Gastroesophageal sphincter (tissue), 4 donors: ENCODE measurements at places on chromosomes 7 and 10. TPM values are rescaled to one million over a fixed set of nuclear protein-coding genes. Genes with fewer than 3 reads are reported as not detected.

GRCh38 chr7:42876182-42877068, 35.4 kb downstream of the C7orf25 start:
- ATAC-seq, result peak; percentile 62

DNA sequence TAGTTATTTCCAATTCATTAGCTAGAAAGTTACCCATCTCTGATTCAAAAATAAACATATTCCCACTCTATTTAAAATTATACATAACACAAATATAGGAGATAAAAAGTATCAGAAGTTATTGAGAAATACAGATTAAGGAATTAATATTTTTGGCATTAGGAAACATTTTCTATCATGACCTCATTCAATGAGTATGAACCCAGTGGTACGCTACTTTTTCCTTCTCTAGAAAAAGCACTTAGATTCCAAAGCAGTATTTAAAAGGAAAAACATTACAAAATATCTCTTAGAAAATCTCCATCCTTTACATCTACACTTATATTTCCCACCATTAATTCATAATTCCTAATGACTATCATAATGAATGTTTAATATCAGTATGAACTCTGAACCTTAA, 240.6 kb upstream of the GNAI1 start:
- no peak for ATAC-seq

GRCh38 chr10:120946497-120946896, 95.3 kb downstream of the WDR11 start:
- ATAC-seq, result no peak

- ATAC-seq, result no peak
These were observed 658.6 kb downstream of the CCSER2 start for GRCh38 chr10:84987039-84987438.

- no peak for ATAC-seq
These were observed 9.5 kb downstream of the SEMA3D start for GRCh38 chr7:85177316-85177715.

- no peak for ATAC-seq
These were observed 85.5 kb downstream of the ETV1 start for GRCh38 chr7:13904007-13904406.

DNA sequence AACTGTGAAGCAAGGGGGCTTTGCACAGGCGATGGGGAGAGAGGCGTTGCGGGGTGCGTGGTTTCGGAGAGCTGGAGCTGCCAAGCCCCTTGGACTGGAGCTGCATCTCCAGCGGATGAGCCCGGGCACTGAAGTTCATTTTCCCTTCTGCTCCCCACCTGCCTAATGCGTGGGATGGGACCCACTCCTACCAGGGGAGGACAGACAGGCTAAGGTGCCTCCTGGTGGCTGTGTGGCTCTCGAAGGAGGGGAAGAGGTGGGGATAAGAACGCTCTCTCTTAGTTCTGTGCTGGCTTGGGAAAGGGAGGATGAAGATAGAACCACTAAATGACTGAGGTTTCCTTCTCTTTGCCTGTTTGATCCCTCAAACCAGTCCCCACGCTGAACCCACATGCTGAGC, 177.6 kb upstream of the PITRM1 start:
- no peak for ATAC-seq

DNA sequence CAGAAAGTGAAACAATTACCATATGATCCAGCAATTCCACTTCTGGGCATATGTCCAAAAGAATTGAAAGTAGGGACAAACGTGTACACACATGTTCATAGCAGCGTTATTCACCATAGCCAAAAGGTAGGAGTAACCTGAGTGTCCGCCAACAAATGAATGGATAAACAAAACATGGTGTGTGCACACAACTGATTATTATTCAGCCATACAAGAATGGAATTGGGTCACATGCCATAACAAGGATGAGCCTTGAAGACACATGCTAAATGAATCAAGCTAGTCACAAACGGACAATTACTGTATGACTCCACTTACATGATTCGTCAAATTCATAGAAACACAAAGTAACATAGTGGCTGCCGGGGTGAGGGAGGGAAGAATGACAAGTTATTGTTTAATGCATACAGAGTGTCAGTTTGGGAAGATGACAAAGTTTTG, 4.1 kb upstream of the OIT3 start:
- no peak for ATAC-seq

DNA sequence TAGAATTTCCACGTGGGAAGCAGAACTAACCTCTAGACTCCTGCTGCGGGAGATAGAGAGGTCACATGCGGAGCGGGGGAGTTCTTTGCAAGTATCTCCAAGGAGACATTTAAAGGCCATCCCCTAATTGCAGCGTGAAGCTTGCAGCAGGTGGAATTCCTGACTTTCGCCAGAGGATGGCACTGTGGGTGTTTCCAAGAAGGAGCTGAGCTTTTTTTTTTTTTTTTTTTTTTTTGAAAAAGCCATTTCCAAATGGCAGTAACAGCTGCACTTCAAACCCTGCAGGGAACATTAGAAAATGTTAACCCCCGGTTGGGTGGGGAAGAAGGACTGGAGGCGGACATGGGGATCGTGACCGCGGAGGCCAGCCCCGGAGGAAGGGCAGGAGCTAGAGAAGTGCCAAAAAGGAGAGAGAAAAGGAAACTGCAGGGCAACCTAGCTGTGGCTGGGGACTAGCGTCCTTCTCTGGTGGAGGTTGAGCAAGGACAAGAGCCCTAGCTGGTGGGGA, 487.7 kb downstream of the TYW1 start:
- ATAC-seq, result peak; percentile 50

- no peak for ATAC-seq
These were observed 6.8 kb upstream of the HIPK2 start for GRCh38 chr7:139784648-139785047.

DNA sequence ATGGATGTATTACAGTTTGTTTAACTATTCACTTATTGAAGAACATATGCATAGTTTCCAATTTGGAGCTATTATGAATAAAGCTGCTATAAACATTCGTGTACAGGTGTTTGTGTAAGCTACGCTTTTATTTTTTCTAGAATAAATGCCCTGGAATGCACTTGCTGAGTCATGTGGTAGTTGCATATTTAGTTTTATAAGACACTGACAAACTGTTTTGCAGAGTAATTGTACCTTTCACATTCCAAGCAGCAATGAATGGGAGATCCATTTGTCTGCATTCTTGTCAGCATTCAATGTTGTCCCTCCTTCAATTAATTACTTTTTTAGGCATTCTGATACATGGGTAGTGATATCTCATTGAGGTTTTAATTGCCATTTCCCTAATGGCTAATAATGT, 373.6 kb upstream of the GHITM start:
- no peak for ATAC-seq

GRCh38 chr7:106101726-106102125, 10.4 kb downstream of the SYPL1 start:
- ATAC-seq, result no peak

DNA sequence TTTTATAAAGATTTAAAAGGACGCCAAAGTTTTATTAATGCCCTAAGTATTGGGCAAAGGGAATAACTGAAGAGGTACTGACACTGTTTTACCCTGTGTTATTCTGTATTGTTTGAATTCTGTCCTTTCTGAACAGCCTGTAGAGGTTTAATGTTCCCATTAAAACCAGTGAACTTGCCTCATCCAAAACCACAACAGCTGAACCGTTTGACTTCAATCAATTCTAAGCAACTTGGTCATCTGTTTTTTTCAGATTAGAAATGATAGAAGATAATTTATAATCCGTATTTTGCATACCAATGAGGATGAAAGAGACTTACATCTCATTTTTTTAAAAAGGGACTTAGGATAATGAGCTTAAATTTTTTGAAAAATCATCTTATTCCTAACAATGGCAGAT, 40.4 kb downstream of the HACD1 start:
- ATAC-seq, result no peak

MMD2 gene
- not detected for total RNA-seq

NEUROG3 gene
- total RNA-seq, result not detected
